Spinal cord (tissue), 10 donors: ENCODE measurements at places on chromosomes 16 and 17. TPM values are rescaled to one million over a fixed set of nuclear protein-coding genes. Genes with fewer than 3 reads are reported as not detected.

AMFR gene
- 239 TPM for total RNA-seq

- no peak overlapping the region for H3K4me3 ChIP-seq
- no peaks in the 10 kb centered on the region for H3K4me1 ChIP-seq
- H3K27ac ChIP-seq = no peak overlapping the region
- no peaks in the 10 kb centered on the region for H3K27me3 ChIP-seq
These were observed 520.4 kb downstream of the WWOX start for GRCh38 chr16:78619811-78620210.

DNA sequence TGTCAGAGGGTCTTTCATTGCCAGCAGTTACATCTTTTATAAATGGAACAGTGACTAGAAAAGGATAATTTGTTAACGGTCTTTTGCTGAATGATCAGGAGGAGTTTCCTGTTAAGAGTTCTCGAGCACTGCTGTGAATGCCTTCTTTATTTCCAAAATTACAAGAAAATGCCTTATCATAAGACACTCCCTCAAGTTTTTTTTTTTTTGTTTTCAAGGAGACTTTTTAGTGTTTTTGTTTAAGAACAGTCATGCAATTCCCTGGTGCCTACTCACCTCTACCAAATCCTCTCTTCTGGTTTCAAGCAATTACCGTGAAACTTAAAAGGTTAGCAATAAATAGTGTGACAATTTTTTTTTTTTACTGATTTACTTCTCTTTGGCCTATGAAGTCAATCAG is 19.0 kb upstream of the VWA3A start:
- H3K27ac ChIP-seq = no peak overlapping the region
- H3K36me3 ChIP-seq = peaks cover 2% of the 10 kb centered on the region
- no peak overlapping the region for H3K4me3 ChIP-seq
- no peak for DNase-seq

DNA sequence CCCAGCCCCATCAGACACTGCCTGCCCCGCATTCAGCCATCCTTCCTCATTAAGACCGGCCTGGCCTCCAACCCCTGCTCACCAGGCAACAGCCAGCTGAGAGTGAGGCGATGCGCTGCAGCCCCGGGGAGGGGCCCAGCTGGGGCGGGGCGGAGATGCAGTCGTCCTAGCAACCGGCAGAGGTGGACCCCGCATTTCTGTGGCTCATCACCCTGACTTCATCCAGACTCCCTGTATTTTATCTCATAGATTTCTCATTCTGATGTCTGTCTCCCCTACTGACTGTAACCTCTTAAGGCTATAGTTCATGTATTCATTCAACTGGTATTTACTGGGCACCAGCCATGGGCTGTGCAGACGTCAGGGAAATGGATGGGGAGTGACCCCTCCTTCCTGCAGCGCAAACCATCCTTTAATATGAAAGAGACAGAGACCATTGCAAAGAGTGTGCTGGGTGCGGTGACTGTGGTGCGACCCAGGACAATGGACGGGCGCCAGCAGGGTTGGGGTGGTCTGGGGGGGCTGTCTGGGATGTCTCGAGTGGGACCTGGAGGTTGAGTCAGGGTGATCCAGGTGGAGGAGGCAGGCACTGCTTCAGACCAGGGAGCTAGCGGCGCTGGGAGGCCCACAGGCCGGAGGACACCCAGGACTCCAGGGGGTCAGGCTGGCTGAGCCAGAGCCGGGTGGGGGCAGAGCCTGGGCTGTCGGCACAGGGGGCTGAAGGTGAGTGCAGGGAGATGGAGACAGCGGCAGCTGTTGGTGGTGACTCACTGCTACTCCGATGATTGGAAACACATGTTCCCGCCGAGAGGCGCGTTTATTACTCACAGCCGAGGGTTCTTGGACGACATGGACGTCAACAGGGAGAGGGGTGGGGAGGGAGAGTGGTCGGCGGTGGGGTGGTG is 10.5 kb upstream of the TIMP2 start:
- H3K4me1 ChIP-seq = peaks cover 38% of the 10 kb centered on the region
- H3K27ac ChIP-seq = peak overlapping the region; percentile 76
- no peaks in the 10 kb centered on the region for H3K36me3 ChIP-seq
- no peak overlapping the region for H3K4me3 ChIP-seq
- no peaks in the 10 kb centered on the region for H3K27me3 ChIP-seq

GRCh38 chr17:79217473-79218135 is 143.0 kb downstream of the ENGASE start:
- H3K4me3 ChIP-seq = no peak overlapping the region
- no peak overlapping the region for H3K27ac ChIP-seq

DNA sequence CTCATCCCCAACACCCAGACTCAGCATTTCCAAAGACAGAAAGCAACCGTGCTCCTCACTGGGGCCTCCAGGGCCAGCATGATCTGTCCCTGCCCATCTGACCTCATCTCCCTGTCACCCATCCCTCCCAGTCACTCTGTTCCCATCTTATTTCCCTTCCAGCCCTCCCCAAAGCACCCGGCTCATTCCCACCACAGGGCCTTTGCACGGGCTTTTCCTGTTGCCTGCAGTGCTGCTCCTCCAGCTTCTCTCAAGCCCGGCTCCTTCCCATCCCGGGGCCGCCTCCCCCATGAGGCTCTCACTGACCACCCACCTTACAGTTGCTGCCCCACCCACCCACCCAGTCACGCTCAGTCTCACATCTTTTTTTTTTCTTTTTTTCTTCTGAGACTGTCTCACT is 54.8 kb downstream of the RMI2 start:
- H3K4me3 ChIP-seq = no peak overlapping the region
- H3K27ac ChIP-seq = no peak overlapping the region
- H3K4me1 ChIP-seq = peaks cover 16% of the 10 kb centered on the region
- peaks cover 5% of the 10 kb centered on the region for H3K36me3 ChIP-seq
- H3K27me3 ChIP-seq = no peaks in the 10 kb centered on the region

DNA sequence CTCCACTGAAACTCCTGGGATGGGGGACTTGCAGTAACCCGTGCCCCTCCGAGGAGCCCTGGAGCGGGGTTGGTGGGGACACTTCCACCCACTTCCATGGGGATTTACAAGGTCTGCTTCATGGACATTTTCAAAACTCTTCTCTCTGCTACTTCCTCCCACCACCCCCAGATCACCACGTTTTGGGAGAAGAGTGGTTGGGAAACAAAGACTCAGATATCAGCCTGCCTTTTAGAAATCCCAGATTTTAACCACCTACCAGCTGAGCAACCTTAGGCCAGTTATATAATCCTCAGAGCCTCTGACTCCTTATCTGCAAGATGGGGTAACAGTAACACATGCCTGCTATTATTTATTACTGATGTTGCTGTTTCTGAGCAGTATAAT is 184.8 kb downstream of the CCDC182 start:
- peak overlapping the region; percentile 33 for H3K27ac ChIP-seq
- H3K4me3 ChIP-seq = no peak overlapping the region
- H3K27me3 ChIP-seq = no peaks in the 10 kb centered on the region
- H3K36me3 ChIP-seq = peaks cover 8% of the 10 kb centered on the region

AANAT gene
- total RNA-seq = 0.28 TPM

DNA sequence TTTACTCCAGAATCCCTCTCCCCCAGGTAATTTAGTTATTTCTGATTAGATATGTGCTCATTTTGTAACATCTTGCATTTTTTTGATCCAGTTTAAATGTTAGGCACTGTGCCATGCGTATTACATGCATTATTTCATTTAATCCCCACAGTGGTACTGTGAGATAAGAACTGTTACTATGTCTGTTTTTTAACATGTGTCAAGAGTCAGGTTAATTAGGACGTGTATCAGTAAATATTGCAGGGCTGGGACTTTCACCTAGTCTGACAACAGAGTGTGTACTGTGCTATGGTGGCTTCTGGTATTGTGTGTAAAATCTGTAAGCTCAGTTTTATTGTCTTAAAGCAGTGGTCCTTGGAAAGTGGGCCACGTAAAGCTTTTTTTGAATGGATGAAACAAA is 10.6 kb downstream of the RSPRY1 start:
- peaks cover 4% of the 10 kb centered on the region for H3K4me1 ChIP-seq
- H3K36me3 ChIP-seq = peaks cover 2% of the 10 kb centered on the region
- no peak for DNase-seq
- no peak overlapping the region for H3K4me3 ChIP-seq
- H3K27me3 ChIP-seq = no peaks in the 10 kb centered on the region
- no peak overlapping the region for H3K27ac ChIP-seq

GRCh38 chr16:3983081-3983520 is 102.6 kb upstream of the CREBBP start:
- DNase-seq = no peak
- peaks cover 83% of the 10 kb centered on the region for H3K36me3 ChIP-seq
- peaks cover 21% of the 10 kb centered on the region for H3K4me1 ChIP-seq
- no peak overlapping the region for H3K27ac ChIP-seq

DNA sequence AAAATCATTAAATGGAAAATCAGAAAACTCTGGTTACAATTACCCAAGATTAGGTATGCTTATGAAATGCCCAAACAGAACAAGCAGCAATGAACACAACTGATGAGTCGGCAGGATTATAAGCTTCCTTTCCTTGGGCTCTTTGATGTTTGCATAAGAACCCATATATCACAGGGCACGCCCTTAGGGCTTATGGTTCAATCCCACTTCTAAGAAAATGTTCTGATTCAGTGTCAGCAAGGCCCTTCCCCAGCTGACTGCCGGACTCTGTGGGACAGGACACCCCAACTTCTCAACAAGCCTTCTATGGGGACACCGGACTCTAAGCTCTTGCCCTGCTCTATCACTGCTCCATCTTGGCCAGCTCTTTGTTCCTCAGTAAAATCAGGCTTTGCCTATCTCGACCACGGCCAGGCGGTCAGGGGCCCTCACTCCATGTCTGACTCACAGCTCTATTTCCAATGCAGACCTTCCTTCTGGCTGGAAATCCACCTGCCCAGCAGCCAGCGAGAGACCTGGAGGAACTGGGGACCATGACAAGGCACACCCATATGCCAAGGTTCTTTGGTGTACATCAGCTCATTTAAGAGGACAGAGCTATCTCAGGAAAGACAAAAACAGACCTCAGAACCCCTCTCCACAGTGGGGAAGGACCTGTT is 26.8 kb downstream of the LITAFD start:
- peaks cover 62% of the 10 kb centered on the region for H3K36me3 ChIP-seq
- no peak overlapping the region for H3K4me3 ChIP-seq
- DNase-seq = no peak

DNA sequence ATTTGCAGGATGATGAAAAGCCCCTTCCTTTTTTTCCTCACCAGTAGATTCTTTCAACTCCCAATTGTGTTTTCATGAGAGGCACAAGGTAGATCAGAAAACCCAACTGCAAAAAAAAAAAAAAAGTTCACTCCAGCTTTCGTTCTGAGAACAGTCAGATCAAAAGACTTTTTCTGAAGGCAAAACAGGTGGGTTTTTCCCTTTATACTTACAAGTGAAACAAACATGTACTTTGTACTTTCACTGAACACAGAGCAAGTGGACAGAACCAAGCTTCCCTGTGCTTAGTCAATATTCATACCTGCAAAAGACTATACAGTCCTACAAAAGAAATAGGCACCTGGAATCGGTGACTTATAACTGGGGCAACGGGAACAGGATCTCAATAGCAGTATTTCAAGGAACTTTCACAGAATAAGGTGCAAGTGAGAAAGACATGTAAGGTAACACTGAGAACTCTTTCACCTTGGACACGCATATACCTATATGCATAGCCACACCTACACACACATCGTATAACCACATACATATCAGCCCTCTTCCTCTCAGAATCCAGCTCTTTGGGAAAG is 54.1 kb downstream of the TOX3 start:
- no peaks in the 10 kb centered on the region for H3K4me1 ChIP-seq
- H3K27me3 ChIP-seq = no peaks in the 10 kb centered on the region
- no peak overlapping the region for H3K4me3 ChIP-seq
- H3K27ac ChIP-seq = no peak overlapping the region
- H3K36me3 ChIP-seq = no peaks in the 10 kb centered on the region

DNA sequence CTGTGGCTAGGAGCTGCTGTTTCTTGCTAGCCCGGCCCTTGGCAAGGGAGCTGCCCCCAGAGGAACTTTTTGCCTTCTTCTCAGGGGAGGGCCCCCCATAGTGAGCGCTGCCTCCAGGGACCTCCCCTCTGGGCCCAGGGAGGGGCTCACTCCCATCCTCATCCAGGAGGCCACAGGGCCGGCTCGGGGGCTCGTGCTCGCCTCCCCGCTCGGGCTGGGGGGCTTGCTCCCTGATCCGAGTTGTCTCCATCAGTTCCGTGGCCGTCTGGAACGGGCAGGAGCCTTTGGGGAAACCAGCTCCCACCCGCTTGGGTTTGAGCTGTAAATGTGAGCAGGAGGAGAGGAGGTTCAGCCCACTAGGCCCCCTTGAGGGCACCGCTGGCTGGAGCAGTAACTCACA is 4.1 kb upstream of the SMIM5 start:
- no peak for DNase-seq
- H3K4me1 ChIP-seq = peaks cover 26% of the 10 kb centered on the region
- peaks cover 78% of the 10 kb centered on the region for H3K36me3 ChIP-seq
- H3K27ac ChIP-seq = no peak overlapping the region
- no peaks in the 10 kb centered on the region for H3K27me3 ChIP-seq
- H3K4me3 ChIP-seq = no peak overlapping the region

DNA sequence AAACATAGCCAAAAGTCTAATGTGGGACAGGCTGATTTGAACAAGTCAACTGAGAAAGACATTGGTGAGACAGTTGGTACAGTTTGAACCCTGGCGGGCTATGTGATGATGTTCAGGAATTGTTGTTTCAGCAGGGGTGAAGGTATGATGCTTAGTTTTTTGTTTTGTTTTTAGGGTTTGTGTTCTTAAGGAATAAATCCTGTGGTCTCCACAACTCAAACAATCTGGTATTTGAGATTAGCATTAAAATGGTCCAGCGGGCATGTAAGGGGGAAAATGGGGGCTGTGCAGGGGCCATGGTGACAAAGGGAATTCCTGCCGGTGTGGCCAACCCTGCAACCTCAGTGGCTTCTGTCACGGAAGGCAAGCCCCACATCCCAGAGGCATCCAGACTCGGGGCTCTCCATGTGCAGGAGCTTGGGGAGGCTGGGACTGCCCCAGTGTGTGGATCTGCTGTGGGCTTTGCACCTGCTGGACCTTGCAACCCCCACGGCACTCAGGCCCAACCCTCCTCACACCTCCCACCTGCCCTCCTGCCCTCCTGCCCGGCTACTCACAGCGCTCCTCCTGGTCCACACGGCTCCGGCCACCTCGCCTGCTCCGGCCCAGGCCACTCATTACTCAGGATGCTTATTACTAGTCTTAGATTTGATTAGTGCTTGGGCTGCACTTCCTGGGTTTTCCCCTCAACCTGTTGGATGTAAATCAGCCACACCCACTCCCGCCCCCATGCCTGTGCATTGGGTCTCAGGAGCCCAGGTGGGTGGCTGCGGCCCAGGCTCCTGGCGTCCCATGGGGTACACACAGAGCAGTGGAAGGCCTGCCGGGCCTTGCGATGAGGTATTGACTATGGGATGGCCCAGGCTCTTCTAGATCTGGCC is at the start of gene TNFRSF13B:
TSS of gene TNFRSF13B (minus strand) at position 661 of the 881 bp plus-strand sequence. CDS start at position 618, 43 bp downstream.
- no peak within 1 kb of the TSS for H3K27ac ChIP-seq
- H3K27me3 ChIP-seq = no peaks in the 10 kb centered on the region
- H3K4me1 ChIP-seq = peaks cover 2% of the 10 kb centered on the region
- no peak for DNase-seq
- H3K4me3 ChIP-seq = no peak within 1 kb of the TSS

DNA sequence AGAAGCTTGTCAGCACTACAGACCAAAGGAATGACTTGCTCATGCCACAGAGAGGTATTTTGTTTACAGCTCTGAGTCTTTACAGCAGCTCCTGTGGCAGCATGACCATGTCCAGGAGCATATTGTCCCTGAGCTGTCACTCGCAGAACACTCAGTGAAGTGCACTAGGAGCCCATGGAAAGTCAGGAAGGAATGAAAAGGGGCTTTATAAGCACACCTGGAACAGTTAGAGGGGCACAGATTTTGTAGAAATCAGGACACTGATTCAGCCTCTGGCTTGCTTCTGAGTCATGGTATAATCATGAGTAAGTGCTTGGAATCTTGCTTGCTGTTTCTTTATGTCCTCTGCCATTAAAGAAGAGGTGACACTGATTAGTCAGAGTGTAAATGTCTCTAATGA is 41.0 kb downstream of the TADA2A start:
- no peak overlapping the region for H3K27ac ChIP-seq
- H3K27me3 ChIP-seq = no peaks in the 10 kb centered on the region
- DNase-seq = no peak
- H3K36me3 ChIP-seq = peaks cover 9% of the 10 kb centered on the region
- H3K4me3 ChIP-seq = no peak overlapping the region
